ENCODE measurements at places on chromosomes 7 and 10. TPM values are rescaled to one million over a fixed set of nuclear protein-coding genes. Genes with fewer than 3 reads are reported as not detected.

GRCh38 chr7:129858490-129858889, 94.3 kb downstream of the UBE2H start:
- DNase-seq = no peak

The ABCA13 gene
- total RNA-seq = 1.0 TPM

DNA sequence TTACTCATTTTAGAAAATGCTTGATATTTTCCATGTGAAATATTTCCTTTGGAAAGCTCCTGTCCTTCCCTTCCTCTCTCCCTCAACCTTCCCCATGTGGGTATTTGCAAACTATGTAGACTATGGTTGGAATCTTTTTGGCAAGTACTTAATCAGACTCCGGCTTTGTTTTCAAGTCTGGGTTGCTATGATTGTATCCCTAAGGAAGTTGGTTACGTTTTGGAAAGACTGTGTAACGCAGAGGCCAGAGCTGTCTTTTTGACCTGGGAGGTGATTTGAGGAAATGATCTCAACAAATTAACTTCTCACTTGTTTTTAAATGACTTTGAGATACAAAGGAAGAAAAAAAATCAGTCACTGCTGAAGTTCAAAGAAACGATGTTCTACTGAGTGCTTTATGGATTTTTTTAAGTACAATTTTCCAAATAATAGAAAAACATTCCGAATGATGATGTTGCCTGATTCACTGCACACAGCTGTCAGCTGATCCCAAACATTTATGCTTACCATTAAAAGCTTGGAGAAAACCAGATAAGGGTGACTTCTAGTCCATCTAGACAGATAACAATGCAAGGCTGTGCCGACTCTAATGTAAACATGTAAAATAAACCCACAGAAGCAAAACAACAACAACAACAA, 145.5 kb upstream of the CELF2 start:
- no peak for DNase-seq

The BMPER gene
- total RNA-seq = 6.2 TPM

GRCh38 chr7:68122801-68123200, 1126.2 kb downstream of the TYW1 start:
- no peak for DNase-seq

DNA sequence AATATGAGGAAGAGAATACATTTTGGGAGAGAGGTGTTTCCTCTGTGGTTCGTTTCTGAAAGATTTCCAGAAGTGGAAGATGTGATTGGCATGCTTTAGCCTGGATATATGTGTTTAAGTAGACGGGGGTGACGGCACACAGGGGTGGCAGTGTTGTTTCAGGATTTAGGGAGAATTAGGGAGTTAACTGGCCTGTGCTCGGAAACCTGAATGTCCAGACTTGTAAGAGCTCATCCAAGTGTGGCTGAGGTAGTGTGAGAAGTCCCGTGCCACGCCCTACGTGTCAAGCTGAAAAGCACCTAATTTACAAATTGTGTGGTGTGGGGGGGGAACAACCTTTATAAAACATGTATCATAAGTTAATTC, 1.1 kb downstream of the RALA start:
- no peak for DNase-seq

- DNase-seq = no peak
Observed at GRCh38 chr7:158911734-158912133, 55.4 kb downstream of the DYNC2I1 start.

The LEP gene
- total RNA-seq = not detected

The VSIR gene
- total RNA-seq = 12.2 TPM

DNA sequence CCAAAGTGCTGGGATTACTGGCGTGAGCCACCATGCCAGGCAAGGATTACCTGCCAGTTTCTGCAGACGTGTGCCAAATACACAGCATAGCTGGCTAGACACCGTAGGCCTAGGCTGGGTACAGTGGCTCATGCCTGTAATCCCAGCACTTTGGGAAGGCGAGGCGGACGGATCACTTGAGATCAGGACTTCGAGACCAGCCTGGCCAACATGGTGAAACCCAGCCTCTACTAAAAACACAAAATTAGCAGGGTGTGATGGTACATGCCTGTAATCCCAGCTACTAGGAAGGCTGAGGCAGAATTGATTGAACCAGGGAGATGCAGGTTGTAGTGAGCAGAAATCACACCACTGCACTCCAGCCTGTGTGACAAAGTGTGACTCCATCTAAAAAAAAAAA, 868 bp downstream of the RFC2 start:
- no peak for DNase-seq

Measured in liver (tissue), 10 donors.